ENCODE measurements at places on chromosomes 3 and 15. TPM values are rescaled to one million over a fixed set of nuclear protein-coding genes. Genes with fewer than 3 reads are reported as not detected.

DNA sequence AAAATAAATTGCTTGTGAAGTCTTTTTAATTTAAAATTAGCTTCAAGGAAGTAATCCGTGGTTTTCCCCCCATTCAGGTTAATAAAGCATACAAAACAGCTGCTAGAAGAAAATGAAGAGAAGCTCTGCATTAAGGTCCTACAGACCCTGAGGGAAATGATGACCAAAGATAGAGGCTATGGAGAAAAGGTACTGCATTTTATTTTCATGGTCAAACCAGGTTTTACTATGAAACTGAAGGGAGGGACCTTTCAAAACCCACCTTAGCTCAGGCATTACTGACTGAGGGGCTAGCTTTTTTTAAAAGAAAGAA lies 218.5 kb downstream of the ITPR1 start:
- no peak for DNase-seq

PLSCR5 gene
- total RNA-seq = not detected

GRCh38 chr3:45477041-45477725 lies 88.8 kb downstream of the LARS2 start:
- DNase-seq = no peak

GRCh38 chr15:75891895-75892294 lies 11.8 kb upstream of the FBXO22 start:
- peak; percentile 69 for DNase-seq

MORC1 gene
- not detected for total RNA-seq

CPN2 gene
- total RNA-seq = not detected

COLQ gene
- total RNA-seq = not detected

ANKRD28 gene
- total RNA-seq = 125 TPM

DNA sequence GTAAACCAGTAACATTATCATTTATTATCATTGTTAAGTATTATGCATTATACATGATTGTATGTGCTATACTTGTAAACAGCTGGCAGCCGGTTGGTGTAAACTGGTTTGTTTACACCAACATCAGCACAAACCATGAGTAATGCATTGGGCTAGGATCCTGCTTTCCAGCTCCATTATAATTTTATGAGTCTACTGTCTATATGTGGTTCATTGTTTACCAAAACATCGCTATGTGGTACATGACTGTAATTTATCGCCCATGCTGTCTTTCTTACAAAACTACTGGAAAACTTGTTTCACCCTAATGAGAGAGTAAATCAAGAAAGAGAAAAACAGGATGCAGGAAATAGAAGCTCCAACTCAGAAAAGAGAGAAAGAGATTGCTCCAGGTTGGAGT lies 224.8 kb upstream of the CBLB start:
- DNase-seq = no peak

ECE2 gene
- not detected for total RNA-seq

DNA sequence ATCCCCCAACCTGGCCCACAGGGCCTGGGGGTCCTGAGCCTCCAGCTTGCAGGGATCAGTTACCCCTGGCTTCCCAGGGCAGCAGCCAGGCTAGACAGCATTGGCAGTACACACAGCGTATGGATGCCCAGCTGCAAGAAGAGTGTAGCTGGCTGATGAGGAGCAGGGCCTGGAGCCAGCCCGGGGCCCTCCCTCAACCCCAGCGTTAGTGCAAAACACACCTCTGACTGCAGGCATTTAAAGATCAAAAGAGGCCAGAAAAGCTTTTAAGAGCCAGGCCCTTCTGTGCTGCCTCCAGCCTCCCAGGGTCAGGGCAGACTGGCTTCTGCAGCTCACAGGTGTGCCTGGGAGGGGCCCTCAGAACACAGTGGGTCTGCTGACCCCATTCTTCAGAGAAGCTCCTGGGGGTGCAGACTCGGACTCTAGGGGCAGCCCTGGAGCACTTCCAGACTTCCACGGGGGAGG lies 110.6 kb downstream of the ETFA start:
- no peak for DNase-seq

- peak; percentile 80 for DNase-seq
Observed at GRCh38 chr3:169478566-169479313, 184.8 kb downstream of the MECOM start.

GRCh38 chr3:115680803-115681345 lies 57.6 kb downstream of the GAP43 start:
- DNase-seq = no peak

DNA sequence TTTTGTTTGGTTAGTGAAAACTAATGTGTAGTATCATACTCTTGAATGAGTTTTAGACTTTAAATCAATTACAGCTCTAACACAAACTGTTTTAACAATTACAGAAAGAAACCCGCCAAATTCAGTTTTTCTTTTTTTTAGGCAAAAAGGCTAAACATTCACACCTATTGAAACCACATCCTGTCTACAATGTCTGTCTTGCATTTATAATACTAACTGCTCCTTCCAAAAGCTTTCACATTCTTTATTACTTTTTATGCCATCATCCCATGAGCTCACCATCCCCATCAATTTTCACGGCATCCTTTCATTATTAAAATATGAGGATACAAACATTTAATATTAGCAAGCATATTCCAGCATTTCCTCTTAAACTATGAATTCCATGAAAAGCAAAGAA lies 593.3 kb downstream of the FOXP1 start:
- peak; percentile 6 for DNase-seq

- DNase-seq = no peak
Observed at GRCh38 chr3:105891101-105891500, 22.3 kb upstream of the CBLB start.

FANCD2OS gene
- not detected for total RNA-seq

DNA sequence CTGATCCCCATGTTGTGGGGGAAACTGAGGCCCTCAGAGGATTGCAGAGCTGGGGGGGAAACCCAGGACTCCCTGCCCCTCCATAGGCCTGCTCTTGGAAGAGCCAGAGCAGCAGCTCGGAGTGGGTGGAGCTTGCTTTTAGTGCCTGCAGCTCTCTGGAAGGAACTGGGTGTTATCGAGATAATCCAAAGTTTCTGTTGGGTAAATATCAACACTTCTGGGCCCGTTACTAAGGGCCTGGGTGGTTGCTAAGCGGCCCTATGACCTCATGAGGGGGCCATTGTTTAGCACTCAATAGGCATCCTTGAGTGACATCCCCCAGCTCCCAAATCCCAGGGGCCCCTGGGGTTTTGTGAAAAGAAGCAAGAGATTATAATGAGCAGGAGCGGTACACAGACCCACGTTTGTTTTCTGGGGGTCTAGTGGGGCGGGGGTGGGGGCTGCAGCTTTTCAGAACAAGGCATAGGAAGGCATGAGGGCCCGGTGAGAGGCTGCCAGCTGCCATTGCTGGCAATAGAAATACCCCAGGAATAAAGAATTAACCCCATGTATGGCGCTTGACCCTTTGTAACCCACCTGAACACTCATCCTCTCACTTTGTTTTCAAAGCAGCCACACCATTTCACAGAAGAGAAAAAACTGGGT lies 48.3 kb upstream of the ATP2B2 start:
- no peak for DNase-seq

DNA sequence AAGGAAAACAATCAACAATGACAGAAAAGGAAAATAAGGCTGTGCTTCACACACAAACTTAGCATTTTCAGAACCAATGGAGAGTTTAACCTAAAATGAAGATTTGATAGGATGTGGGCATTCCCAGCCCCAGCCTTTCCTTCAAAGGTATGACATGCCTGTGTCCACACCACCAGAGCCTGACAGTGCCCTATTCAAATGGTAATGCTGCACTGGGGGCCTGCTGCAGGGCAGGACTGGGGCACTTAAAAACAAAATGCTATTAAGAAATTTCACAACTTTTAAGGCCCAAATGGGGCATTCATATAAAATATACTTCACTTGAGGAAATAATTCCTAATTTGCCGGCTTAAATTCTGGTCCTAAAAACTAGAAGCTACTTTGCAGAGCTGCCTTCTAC lies 30.9 kb upstream of the TKT start:
- no peak for DNase-seq

EPHA3 gene
- total RNA-seq = not detected

DNA sequence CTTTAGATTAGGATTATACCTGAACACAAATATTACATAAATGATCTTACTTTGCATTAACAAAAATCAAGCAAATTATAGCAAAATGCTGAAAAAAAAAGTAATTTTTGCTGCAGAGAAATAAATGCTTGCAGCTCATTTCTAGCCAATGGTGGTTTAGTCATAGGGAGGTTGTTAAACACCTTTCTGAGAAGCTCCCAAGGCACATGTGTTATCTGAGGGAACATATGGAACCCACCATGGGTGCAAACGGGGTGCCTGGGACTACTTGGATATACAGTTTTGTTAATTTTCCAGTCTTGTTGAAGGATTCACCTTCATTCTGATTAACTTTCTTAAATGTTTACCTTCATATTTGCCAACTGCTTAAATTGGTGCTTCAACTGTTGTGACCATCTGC lies 8.9 kb upstream of the RAMAC start:
- no peak for DNase-seq

GRCh38 chr3:41715376-41715775 lies 246.5 kb downstream of the ULK4 start:
- DNase-seq = no peak

GRCh38 chr15:84857418-84858004 lies 27.0 kb upstream of the SLC28A1 start:
- DNase-seq = no peak

SLC6A11 gene
- total RNA-seq = not detected

DNA sequence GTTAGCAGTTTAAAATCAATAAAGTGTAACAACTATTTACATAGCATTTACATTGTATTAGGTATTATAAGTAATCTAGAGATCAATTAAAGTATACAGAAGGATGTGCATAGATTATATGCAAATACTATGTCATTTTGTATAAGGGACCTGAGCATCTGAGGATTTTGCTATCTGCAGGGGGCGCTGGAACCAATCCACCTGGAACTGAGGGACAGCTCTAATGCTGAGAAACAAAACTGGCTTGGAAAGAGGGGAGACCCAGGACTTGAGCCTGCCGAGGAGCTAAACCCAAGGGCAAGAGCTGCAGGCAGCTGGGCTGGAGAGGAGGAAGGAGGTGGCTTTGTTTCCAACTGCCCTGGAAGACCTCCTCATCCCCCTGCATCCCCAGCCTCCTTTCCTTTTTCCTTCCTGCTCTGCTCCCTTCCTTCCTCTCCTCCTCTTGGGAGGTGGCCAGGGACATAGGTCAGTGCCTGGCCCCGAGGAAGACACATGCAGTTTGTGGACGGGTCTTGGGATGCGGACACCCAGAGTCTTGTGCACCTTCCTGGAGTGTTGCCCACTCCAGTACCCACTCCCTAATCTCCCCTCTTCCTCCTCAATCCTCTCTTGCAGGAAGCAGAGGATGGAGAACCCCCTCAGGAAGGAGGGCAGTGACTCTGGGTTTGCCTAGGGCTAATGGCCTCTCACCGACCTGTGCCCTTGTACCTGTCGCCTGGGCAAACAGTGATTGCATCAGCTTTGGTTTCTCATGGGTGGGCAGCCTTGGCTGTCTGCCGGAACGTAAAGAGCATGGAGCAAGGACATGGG lies 825 bp upstream of the RTP3 start:
- no peak for DNase-seq

DNA sequence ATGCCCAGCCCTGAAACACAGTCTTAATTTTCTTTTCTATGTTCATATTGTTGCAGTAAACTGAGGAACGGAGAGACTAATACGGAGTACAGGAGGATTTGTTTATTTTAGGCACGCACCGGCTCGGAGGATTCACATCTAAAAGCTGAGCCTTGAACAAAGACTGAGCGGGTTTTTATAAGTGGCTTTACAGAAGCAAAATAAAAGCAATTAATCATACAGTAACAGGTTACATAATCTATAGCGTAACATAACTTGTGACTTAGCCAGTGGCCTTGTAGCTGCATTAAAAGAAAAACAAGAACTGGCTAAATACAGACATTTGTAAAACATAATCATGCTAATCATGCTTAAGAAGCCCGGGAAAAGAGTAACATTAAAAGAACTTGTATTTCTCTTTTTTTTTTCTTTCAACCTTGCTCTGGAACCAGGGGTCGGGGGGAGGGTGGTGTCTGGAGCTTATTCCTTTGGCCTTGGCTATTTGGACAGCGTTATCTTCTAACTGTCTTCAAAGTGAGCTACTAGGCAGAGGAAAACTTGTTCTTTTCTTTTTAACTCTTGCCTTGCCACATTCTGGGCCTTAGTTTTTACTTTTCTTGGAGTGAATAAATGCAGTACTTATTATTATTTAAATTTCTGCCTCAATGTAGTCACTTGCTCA lies 17.5 kb downstream of the NUSAP1 start:
- no peak for DNase-seq

DNA sequence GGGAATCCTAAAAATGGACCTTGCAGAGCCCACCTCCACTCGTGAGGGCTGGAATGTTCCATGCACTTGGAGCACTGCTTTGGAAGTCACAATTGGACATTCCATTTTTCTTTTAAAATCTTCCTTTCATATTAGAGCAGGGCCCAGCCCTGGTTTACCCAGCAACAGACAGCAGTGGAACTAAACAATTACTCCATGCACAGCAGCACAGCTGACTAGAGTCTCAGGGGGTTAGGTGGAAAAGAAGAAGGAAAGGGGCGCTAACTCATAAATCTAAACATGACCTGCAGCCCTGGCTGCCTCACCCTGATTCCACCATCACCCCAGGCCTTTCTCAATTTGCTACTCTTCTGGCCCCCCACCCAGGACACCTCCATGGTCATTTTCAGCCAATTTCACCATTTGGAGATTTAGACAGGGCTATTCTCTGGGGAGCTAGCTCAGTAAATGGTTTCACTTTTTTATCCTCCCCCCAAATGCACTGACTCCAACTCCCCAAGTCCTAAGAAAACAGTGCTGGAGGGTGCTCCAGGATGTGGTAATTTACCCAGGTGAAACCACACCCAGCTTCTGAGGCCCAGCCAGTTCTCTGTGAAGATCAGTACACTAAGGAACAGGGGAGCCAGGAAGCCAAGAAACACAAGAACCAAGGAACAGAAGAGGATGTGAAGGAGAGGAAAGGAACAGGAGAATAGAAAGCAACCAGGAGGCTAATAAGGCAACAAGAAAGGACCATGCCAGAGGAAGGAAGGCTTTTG lies 1.6 kb upstream of the LRRC31 start:
- DNase-seq = no peak

DNA sequence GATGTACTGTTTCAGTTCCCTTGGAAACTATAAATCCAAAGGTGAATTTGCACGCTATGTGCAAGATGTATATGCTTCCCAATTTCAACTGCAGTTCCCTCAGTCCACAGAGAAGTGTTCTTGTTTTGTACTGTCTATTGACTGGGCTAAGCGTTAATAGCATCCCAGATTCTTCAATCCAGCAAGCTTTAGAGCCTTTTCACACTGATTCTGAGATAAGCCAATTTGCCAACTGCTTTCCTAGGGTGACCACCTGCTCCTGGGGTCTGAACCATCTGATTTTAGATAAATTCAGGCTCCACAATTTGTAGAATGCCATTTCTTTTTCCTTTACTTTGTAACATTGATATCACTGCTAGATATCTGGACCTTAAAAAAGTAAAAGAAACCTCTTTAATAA lies 340.1 kb downstream of the PTPRG start:
- no peak for DNase-seq

DNA sequence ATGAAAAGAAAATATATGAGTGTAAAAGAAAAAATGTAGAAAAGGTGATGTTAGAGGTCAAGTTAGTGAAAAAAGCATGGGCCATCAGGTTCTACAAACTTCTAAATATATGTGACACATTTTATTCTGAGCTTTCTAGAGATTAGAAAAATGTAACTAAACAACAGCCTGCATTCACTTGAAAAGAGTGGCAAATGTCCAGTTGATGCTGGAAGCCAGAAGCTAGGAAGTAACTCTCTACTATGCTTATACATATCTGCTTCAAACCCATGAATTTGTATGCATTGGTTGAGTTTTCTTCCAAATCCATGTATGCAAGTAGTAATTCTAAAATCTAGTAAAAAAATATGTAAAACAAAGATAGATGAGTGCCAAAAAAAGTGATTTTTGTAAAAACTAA lies 123.5 kb downstream of the TGFBR2 start:
- DNase-seq = no peak

Measured in A172 (cell line).